ENCODE measurements at places on chromosomes 7 and 10.

DNA sequence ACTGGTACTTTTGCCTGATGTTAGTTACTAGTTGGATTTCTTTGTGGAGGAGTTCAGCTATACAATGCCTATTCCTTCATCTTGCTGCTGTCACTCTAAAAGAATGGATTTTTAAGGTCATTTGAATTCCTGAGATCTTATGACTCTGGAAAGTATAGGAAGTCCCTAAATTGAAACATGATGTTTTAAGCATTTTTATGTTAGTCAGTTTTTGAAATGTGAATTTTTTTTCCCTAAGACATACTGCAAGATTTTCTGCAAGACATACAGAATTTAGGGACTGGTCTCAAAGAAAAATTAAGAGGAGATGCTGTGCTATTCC lies 355.8 kb downstream of the SUGCT start:
- DNase-seq: no peak

DNA sequence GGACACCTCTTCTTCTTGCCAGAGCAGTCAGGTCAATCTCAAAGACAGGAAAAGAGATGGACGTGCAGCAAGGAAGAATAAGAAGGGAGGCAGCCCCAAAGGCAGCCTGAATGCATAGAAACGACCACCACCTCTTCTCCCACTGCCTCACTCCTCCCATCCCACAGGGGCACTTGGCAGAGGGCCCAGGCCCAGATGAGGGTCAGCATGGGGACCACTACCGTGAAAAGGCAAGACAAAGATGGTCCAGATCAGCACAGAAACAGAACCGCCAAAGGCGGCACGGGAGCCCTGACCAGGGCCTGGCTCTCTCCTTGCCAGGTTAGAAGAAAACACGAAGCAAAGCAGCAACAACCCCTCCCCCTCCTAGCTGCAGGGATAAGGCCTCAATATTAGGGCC lies 1.9 kb upstream of the NDST2 start:
- no peak for DNase-seq

DNA sequence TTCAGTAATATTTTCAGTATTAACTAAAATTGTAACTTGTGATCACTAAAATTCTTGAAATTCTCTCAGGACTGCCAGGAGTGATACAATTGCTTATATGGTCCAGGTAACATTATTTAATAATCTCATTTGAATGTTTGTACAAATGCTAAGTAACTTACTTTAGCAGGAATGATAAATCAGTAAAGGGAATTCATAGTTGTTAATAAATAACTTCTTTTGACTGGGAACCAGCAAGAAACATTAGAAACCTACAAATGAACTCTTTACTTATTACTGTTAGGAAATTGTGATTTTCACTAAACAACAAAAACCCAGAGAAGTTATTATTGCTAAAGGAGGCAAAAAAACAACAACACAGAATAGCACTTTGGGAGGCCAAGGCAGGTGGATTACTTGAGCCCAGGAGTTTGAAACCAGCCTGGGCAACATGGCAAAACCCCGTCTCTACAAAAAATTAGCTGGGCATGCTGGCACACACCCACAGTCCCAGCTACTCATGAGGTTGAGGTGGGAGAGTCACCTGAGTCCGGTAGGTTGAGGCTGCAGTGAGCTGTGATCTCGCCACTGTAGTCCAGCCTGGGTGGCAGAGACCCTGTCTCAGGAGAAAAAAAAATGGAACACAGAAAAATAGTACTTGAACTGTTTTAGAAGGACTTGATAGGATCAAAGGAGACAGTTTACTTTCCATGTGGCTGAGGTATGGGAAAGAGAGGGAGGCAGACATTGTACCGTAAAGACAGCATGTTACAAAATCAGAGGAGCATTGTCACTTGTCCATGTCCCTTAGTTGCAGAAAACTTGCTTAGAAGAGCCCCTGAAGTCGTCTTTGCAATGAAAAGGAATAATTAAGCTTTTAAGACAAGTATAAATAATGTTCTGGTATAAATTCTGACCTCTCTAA lies 53.1 kb downstream of the SHOC2 start:
- DNase-seq: no peak

DNA sequence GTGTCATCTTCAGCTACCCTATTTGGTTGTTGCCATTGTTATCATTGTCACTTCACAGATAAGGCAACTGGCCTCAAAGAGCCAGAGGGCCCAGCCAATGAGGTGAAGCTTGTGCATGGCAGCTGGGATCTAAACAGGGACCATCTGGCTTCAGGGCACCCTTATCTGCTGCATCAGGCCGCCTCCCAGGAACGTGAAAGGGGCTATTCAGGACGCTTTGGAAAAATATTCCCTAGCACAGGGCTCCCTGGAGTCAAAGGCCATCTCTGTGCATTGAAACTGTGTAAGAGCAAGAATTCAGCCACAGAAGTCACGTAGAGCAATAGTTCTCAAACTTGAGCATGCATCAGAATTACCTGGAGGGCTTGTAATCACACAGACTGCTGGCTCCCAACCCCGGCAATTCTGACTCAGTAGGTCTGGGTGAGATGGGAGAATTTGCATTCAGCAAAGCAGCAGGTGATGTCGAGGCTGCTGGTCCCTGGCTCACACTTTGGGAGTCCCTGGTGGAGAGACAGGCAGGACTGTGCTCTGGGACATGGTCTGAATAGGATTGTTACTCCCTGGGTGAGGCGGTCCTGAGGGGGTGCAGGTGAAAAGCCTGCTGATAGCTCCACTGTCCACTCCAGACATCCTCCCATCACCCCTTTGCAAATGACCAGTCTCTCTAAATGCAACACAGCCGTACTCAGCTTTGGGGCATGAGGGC lies 21.5 kb upstream of the PLEKHA1 start:
- peak; percentile 32 for DNase-seq

- no peak for DNase-seq
These were observed 42.5 kb downstream of the NOD1 start for GRCh38 chr7:30436046-30436445.

- DNase-seq: no peak
These were observed 75.8 kb downstream of the CDCA7L start for GRCh38 chr7:21869785-21870402.

DNA sequence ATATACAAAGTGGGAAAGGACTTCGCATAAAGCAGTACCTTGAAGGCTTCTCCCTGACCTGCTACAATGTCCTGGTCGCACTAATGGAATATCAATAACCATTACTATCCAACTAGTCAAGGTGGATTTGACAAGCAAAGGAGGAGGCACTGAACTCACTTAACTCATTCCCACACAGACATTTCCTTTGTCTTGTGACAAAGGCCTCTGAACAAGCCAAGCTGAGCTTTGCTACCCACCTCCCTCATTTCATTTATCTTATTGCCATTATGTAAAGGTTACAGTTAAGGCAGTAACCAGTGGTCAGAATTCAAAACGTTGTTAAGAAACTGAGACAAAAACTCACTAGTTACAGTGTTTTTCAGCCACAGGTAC lies 7.3 kb downstream of the ELMO1 start:
- DNase-seq: no peak

- DNase-seq: no peak
These were observed 57.7 kb upstream of the DNAJB6 start for GRCh38 chr7:157278791-157279724.

- no peak for DNase-seq
These were observed 73.7 kb upstream of the BAIAP2L1 start for GRCh38 chr7:98474558-98474957.

DNA sequence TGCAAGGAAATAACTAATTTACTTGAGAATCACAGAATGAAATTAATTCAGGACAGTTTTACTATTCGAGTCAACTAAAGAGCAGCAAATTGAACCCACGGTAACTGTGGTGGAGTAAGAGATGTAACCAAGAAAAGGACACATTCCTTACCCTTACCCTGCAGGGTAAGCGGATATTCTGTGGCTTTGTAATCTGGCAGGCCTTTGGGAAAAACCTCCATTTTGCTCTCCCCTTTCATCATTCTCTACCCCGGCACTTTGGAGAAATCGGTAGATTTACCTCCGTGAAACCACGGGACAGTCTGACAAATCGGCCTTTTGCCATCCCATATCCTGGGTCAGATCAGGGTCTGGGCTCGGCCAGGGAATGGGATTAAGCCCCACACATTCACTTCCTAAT lies 18.4 kb downstream of the RCC1L start:
- no peak for DNase-seq

DNA sequence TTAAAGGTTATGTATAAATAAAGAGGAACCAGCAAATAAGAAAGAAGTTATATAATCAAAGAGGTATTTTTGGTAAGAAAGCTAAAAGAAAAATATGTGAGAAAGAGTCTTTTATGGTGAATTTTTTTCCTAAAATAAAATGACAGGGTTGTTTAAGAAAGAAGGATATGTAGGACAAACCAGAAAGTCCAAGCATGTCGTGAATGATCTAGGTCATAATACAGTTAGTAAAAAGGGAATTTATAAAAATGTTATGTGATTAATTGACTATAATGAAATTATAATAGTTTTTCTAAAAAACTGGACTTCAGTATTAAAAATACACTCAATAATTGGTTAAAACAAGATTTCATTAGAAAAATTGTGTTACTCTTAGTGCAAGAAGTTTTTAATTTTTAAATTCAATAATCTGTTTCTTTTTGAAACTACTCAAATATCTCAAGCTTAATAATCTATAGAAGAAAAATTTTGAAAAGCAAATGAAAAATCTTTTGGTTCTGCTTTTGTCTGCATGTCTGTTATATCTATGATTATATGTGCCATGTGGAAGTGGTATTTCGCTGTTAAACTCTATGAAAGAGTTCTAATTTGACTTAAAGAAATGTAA lies 23.3 kb downstream of the AVL9 start:
- no peak for DNase-seq

DNA sequence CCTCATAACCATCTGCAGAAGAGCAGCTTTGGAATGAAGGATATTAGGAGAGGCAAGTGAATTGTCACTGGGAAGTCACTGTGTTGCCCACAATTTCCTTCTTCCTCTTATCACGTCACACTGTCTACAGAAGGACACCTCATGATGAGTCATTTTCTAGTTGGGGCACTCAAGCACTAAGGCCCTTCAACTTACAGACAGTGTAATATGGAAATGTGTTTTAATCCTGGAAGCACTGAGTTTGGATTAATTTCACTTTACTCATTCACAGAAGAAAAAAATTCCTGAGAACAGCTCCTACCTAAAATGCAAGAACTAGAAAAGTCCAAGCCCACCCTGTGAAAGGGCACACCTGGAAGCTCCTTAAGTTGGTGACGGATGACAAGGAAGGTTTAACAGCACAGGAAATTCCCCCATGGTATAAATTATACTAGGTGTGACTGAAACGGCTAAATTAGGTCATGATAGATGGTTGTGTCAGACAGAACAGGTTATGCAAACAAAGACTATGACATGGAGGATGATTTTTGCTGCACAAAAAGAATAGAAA lies 56.6 kb downstream of the PARD3 start:
- DNase-seq: no peak

DNA sequence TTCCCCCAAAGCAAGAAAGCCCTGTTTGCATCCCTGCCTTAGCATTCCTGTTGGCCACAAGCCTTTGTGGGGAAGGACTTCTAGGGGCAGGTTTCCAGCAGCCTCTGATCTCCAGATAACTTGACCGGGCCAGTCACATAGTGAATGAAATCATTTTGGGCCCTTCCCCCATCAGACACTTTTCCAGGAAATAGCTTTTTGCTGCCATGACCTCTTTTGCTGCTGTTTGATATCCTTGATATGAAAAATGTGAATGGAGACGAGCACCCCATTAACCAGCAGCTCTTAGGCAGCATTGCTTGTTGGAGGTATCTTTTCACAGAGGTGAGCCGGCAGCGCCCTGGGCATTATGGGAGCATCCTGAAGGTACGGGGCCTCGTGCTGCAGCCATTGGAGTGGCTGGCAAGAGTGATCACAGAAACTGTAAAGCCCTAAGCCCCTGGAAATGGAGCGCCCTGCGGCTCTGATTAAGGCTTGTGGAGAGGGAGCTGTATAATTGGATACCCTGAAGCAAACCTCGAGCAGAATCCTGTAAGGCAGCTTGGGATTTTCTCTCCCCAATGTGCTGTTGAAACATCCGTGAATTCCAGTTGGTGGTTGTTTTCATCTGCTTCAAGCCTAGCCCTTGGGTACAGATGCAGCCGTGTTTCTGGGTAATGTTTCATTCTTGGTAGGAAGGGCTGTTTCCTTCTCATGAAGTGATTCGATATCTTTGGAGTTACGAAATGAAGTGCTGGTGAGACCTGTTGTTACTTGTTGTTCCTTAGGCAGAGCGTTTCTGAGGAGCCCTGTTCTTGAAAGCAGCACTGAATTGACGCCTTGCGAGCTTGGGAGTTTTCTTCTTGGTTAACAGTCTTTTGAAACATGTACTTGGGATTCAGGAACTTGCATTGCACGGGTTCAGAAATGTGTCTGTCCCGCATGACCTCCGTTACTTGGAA lies 179.0 kb downstream of the PTEN start:
- no peak for DNase-seq

- no peak for DNase-seq
These were observed 21.2 kb upstream of the SLC16A12 start for GRCh38 chr10:89556600-89556999.

GRCh38 chr7:104956753-104957450 lies 57.1 kb upstream of the KMT2E start:
- DNase-seq: no peak

GRCh38 chr10:128522551-128523308 lies 396.5 kb upstream of the MKI67 start:
- no peak for DNase-seq

- DNase-seq: no peak
These were observed 15.6 kb downstream of the ITIH2 start for GRCh38 chr10:7718685-7719084.

DNA sequence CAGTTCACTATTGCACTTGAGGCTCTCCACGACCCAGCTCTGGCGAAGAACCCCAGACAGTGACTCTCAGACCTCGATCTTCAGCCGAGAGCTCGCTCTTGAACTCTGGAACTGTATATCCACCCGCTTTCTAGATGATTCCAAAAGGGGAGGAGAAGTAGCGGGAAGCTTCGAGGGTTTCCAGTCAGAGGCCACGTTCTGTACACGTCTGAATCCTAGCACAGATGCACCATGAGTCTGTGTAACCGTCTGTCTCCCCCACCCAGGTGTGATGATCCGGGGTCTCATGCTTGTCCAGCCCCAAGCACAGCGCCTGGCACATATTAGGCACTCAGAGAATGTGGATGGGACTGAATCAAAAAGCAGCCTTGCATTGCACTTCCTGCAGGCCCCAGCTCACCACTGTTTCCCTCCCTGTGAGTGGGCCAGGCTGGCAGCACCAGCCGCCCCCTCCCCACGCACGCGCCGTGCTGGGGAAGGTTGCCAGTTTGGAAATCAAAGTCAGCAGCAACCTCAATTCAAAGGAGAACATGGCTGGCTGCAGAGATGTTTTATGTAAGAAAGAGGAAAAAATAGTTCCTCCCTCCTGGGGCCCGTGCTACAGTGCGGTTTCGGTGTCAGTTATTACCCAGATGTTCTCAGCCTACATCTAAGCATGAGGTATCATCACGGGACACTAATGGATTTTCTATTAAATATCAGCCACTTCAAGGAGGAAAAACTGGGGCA lies 5.7 kb downstream of the GRID2IP start:
- no peak for DNase-seq

- no peak for DNase-seq
These were observed 6.8 kb upstream of the CSTF2T start for GRCh38 chr10:51706225-51706624.

DNA sequence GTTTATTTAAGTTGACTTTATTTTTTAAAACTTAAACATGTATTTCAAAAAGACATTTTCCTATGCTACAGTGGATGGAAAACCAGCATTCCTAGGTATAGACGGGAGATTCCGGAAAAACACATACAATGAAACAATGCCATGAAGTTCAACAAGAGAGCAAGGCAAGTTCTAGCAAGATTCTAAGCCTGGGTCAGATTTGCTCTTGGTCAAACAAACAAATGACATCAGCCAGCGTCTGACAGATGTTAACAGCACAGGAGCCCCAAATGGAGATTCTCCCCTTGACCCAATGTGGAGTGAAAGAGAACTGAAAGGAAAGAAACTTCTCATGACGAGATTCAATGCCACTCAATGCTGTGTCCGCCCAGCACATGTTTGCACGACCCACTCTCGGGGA lies 149.9 kb downstream of the NEURL1 start:
- no peak for DNase-seq
